ENCODE measurements at places on chromosomes 13 and 19. TPM values are rescaled to one million over a fixed set of nuclear protein-coding genes. Genes with fewer than 3 reads are reported as not detected.

Gene MEIS3
- 25.0 TPM for total RNA-seq

Gene ISOC2
- 80.6 TPM for total RNA-seq

Gene PEG3
- 71.2 TPM for total RNA-seq

Gene ZNF613
- 9.5 TPM for total RNA-seq

Gene TTC9B
- total RNA-seq = not detected

Gene EFNB2
- total RNA-seq = 57.2 TPM

Gene ACP7
- total RNA-seq = 0.23 TPM

Gene APOE
- total RNA-seq = 235 TPM

Gene ANGPTL8
- 2.6 TPM for total RNA-seq

Gene PGLYRP1
- 9.9 TPM for total RNA-seq

Gene KCNRG
- 5.7 TPM for total RNA-seq

Gene FGF21
- total RNA-seq = not detected

Gene SIGLECL1
- not detected for total RNA-seq

Gene PLPPR3
- 10.9 TPM for total RNA-seq

Gene NEK5
- 1.8 TPM for total RNA-seq

Gene TIMM13
- 42.6 TPM for total RNA-seq

Gene ZNF793
- 11.4 TPM for total RNA-seq

Gene ANO8
- total RNA-seq = 12.3 TPM

Gene ARL11
- total RNA-seq = 1.1 TPM

Gene DCUN1D2
- 20.7 TPM for total RNA-seq

Gene KLK3
- not detected for total RNA-seq

Gene ELSPBP1
- total RNA-seq = not detected

Gene CYP2S1
- total RNA-seq = 1.3 TPM

Gene NDUFA13
- total RNA-seq = 100 TPM

Gene TMEM272
- total RNA-seq = 0.12 TPM

Gene ATXN8OS
- total RNA-seq = not detected

Gene NECTIN2
- 119 TPM for total RNA-seq

Gene GAPDHS
- not detected for total RNA-seq

Gene NCR1
- total RNA-seq = 0.70 TPM

Gene ZNF491
- 3.8 TPM for total RNA-seq

Gene KRI1
- 22.5 TPM for total RNA-seq

Gene CLPTM1
- total RNA-seq = 92.5 TPM

Gene NXNL1
- total RNA-seq = not detected

Gene KLF1
- total RNA-seq = 7.1 TPM

Gene CERS1
- total RNA-seq = 6.8 TPM

Gene RYR1
- 107 TPM for total RNA-seq

Gene PBX4
- total RNA-seq = 5.3 TPM

Gene ZNF331
- total RNA-seq = 30.7 TPM

Gene C1QTNF9
- 1.1 TPM for total RNA-seq

Gene KLK6
- total RNA-seq = 6.7 TPM

Gene ZSWIM9
- total RNA-seq = 9.8 TPM

Gene S1PR5
- total RNA-seq = 1.7 TPM

Gene NPHS1
- 32.8 TPM for total RNA-seq

Gene ATP11A
- total RNA-seq = 48.2 TPM

Gene ELANE
- total RNA-seq = 59.8 TPM

Gene ADM5
- total RNA-seq = 0.76 TPM

Gene IGSF23
- total RNA-seq = 0.76 TPM

Gene TMEM255B
- 5.5 TPM for total RNA-seq

Gene ATP7B
- 16.8 TPM for total RNA-seq

Gene OVOL3
- not detected for total RNA-seq

Gene ZNF443
- 8.6 TPM for total RNA-seq

Gene ZNF723
- total RNA-seq = not detected

Gene TNFAIP8L1
- 15.0 TPM for total RNA-seq

Gene LILRB5
- total RNA-seq = 4.0 TPM

Gene VSTM1
- total RNA-seq = 2.9 TPM

Gene TYROBP
- total RNA-seq = 24.3 TPM

Data from metanephros (tissue), 2 donors.